ENCODE measurements at places on chromosomes 6 and 20.

GRCh38 chr20:44582311-44583025, at the start of gene PKIG:
PKIG (plus strand) TSS chr20:44582579; CDS start chr20:44614557, 31,978 bp downstream.
- DNase-seq, result no peak

GRCh38 chr20:57163041-57163440, 103.4 kb downstream of the BMP7 start:
- no peak for DNase-seq

DNA sequence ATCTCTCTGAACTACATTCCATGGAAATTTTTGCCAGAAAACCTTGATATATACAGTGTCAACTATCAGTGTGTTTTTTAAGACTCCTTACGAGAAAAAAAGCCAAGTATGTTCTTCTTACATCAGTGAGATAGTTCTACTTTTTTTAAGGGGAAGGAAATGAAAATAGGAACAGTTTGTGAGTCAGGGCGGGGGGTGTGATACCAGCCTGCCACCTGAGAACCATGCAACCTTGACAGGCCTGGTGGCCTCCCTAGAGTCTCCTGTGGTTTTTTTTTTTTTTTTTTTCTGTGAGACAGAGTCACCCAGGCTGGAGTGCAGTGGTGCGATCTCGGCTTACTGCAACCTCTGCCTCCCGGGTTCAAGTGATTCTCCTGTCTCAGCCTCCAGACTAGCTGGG, 96.3 kb upstream of the GCM1 start:
- peak; percentile 24 for DNase-seq

DNA sequence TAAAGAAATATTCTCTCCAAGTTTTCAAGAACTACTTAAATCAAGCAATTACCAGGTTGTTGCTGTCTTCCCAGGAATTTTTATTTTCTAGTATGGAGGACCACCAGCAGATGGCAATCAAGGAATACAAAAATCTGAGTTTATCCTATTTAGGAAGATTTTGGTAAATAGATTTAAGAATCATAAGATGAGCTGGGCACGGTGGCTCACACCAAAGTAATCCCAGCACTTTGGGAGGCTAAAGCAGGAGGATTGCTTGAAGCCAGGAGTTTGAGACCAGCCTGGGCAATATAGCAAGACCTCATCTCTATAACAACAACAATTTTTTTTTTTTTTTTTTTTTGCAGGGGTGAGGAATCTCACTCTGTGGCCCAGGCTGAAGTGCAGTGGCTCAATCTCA, 19.3 kb upstream of the SEC63 start:
- no peak for DNase-seq

DNA sequence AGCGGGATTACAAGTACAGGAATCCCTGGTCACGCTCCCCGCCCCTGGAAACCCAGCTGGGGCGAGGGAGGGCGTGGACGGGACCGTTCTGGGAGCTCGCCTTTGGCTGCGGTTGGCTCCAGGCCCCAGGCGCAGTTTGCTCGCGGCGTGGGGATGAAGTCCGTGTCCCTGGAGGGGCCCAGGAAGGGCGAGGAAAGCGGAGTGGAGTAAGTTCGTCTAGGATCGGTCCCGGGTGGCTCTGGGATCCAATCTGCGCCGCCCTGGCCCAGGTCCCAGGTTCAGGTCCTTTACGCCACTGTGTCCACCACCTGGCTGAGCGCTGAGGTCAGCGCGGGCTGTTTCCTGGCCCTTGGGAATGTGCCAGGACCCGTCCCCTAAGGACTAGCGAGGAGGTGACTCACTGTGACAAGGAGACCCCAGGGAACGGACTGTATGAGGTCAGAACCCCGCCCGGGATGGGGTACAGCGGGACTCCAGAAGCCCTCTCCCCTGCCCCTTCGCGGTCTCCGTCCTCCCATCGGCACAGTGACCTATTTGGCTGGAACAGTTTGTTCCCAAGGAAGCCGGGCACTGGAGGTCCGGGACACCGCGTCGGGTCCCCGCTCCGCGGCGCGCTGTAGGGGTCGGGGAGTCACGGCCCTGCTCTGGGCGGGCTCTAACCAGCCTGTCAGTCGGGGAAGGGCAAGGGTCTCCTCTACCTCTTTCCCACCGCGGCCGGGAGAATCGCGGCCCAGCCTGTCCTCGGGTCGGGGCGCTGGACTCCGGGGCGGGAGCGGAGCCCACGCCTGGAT, 724 bp downstream of the CDKN1A start:
- no peak for DNase-seq

GRCh38 chr20:61299618-61300017, 47.6 kb downstream of the CDH4 start:
- DNase-seq, result no peak

DNA sequence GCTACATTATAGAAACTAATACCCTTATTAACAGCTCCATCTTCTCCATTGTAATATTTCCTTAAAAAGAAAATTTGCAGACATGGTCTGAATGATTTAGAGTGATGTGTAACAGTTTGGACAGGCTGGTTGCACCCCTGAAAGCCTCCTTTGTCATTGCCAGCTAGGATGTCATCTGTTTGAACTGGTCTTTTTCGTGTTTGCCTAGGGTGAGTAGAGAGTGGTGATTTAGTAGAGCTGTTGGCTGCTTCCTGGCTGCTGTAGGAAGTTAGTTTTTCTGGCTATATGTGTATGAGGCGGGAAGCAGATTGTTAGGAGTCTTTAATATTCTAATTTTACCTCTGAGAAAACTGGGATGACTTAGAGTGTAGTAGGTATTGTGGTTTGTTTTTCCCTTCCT, 101.1 kb downstream of the ZFAND3 start:
- DNase-seq, result no peak

GRCh38 chr6:113271437-113271836, 585.7 kb upstream of the MARCKS start:
- DNase-seq, result no peak

DNA sequence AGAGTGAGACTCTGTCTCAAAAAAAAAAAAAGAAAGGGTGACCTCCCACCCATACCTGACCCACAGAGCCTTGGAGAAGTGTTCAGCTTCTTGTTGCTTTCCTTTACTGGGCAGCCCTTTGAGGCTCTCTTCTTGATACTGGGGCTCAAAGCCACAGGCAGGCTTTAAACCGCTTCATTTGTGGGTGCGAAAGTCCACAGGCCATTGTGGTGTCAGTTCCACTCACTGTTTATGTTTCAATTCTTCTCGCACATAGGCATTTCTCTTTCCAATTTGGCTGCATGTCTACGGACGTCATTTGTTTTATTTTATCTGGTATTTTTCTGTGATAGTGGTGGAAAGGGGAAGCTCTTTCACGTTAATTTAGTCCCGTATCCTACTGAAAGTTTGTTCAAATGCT, 34.6 kb downstream of the PPARD start:
- no peak for DNase-seq

DNA sequence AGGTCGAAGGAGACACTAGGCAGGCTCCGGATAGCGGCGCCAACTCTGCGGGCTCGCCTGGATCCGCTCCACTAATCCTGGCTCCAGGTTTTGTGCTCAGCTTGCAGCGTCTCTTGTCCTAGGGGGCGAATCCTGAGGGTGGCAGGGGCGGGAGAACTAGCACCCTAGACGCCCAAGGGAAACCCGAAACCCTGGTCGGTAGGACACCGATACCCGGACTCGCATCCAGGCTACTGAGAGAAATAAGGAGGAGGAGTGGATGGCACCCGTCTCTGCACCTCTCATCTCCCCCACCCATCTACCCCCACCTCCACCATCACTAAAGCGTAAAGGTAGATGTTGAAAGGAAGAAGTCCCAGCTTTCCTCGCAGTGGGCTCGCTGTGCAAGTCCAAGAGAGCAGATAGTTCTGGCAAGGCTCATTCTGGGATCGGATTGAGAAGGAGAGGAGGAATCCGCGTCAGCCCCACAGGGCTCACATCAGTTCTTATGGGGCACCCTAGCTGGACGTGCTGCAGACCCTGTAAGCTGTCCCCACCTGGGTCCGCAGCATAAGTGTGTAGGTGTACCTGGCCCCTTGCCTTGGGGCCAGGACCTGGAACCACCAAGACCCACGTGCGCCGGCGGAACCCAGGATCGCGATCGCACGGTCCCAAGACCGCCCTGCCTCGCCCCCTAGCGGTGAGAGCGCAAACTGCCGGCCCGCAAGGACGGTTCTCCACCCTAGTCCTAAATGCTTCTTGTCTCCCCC, 6.9 kb downstream of the SLC32A1 start:
- DNase-seq, result peak; percentile 64

DNA sequence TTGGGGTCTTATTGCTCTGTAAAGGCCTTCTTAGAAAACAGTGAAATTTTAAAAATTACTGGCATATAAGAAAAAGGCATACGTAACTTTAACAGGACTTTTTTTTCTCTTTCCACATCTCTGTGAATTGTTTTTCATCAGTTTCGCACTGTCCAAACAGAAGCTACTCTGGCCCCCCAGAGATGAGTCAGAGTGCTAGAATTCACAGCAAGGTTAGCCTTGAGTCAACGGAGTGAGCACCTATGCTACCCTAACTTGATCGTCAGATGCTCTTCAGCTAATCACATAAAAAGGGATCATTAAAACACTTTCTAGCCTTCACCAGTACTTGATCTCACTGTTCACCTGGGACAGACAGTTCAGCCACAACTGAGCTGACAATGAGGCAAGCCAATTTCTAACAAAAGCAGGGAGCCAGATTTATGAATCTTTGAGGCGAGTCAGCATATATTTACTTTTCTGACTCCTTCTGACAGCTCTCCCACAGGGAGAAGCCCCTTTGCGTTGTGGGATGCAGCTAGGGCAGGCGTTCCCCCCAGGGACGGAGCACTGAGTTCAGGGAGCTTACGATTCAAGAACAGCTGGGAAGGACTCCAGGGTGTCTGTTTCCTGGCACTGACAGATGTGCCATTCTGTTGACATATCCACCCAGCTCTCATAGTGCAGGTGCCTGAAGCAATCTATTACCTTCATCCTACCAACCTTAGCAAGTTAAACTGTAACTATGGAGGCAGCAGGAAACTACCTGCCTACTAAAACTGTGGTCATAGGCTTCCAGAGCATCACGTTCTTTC, 46.4 kb upstream of the SPDEF start:
- no peak for DNase-seq

DNA sequence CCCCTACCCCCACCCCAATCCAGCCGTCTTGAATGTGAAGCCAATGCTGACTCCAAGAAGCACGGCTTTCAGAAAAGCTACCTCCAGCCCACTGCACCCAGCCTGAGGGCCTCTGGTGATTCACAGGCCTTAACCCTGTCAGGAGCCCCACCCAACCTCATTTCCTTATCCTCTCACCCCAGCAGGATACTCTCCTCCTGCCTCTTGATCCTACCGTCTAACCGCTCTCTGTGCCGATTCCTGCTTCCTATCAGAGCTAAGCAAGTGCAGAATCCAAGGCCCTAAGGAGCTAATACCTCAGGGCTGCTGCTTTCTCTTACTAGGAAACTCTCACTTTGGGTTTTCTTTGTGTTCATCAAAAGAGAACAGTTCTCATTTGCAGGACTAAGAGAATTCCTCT, 47.2 kb downstream of the TRERF1 start:
- peak; percentile 36 for DNase-seq

DNA sequence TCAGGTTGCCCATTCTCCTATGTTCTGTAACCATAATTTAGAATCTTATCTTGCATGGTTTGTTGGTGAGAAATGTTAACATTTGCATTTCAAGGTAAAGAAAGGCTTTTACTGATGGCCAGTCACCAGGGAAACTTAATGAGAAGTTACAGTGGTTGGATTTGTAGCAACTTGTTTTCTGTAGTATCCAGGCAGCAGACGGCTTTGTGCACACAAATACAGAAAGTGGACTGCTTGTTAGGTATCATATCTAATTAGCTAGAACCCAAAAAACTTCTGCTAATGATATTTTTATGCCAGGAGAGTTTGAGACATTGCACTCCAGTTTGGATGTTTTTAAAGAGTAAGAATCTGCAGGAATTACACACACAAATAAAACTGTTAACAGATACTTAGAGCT, 578.0 kb downstream of the DOK5 start:
- no peak for DNase-seq

- DNase-seq, result no peak
Measured at GRCh38 chr6:167495506-167496401, 170.9 kb downstream of the TTLL2 start.

- no peak for DNase-seq
Measured at GRCh38 chr6:92887871-92888270, 531.5 kb downstream of the EPHA7 start.

- no peak for DNase-seq
Measured at GRCh38 chr20:57268399-57269076, 2.1 kb upstream of the BMP7 start.

GRCh38 chr20:62136283-62137091, 6.7 kb downstream of the PSMA7 start:
- peak; percentile 69 for DNase-seq

- no peak for DNase-seq
Measured at GRCh38 chr6:148461986-148462577, 119.4 kb downstream of the SASH1 start.

- no peak for DNase-seq
Measured at GRCh38 chr6:147615659-147616456, 107.4 kb downstream of the SAMD5 start.

- DNase-seq, result no peak
Measured at GRCh38 chr6:109331081-109331480, 51.2 kb downstream of the CD164 start.

DNA sequence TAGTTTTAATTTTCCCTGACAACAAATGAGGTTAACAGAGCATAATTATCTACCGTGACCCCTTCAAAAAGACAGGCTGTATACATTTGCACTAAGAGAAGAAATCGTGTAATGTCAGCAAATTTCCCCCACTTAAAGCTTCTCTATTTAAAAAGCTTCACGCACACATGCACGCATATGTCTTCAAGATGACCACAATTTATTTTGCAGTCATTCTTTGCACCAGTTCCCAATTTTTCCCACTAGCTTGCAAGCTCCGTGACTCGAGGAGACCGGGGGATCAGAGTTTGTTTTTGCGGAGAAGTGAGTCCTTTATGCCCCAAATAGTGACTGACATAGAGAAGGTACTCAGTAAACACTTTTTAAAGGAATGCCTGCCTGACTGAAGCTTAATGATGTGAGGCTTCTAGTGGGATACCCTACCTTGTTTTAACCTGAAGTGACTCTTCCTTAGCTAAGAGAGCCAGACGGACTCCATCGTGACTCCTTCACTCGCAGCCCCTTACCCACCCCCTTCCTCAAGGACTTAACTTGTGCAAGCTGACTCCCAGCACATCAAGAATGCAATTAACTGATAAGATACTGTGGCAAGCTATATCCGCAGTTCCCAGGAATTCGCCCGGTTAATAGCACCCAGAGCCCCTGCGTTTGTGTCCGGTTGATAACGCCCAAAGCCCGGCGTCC, 9.3 kb upstream of the NQO2 start:
- peak; percentile 14 for DNase-seq
